ENCODE measurements at places on chromosomes 11 and 22.

DNA sequence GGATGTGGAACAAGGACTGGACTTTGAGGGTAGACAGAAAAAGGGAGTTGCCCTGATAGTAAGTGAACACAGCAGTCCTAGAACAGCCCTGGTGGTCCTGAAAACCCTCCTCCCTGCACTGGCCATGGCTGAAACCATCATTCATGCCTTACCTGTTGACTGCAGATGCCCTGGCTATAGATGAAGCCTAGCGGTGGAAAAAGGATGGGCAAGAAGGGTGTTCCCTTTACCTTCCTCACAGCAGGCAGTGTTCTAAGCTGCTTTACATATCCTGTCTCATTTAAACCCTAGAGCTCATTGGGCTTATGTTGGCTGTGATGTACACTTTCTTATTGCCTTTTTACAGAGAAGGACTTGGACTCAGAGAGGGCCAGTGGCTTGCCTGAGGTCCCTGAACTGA lies 133.6 kb downstream of the C11orf91 start:
- DNase-seq: no peak

- DNase-seq: peak; percentile 31
Measured at GRCh38 chr22:19631899-19632667, 82.2 kb upstream of the SEPTIN5 start.

DNA sequence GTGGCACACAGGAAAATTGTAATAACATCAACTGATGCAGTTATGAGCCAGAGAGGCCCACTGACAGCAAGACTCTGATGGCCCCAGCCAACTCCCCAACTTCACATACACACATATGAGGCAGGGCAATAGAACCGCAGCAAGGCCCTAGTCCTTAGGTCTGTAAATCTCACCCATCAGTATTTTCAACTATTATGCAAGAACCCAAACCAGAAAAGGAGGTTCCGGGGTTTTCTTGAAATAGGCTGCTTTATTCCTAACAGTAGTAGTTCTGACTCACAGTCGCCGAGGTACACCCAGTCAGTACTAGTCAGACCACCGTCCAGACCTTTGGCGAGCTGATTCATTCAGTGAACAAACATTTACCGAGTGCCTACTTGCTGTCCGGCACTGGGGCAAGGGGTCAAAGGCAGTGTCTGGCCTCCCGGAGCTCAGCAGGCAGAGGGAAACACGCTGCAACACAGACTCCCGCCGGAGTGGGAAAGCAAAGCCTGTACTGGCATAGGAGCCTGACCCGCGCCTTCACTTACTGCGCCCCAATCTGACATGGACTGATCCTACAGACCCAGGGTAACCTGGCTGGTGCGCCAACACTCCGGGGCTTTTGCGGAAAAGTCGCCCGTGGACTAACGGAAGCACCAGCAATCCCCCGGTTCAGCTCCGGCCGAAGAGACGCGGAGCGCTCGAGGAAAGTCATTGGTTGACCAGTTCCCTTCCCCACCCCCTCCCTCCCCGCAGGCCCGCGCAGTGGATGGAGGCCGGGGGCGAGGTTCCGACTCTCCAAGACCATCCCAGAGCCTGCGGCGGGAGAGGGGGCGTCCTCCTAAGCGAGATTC lies 1.3 kb downstream of the PLEKHA7 start:
- DNase-seq: peak; percentile 94

DNA sequence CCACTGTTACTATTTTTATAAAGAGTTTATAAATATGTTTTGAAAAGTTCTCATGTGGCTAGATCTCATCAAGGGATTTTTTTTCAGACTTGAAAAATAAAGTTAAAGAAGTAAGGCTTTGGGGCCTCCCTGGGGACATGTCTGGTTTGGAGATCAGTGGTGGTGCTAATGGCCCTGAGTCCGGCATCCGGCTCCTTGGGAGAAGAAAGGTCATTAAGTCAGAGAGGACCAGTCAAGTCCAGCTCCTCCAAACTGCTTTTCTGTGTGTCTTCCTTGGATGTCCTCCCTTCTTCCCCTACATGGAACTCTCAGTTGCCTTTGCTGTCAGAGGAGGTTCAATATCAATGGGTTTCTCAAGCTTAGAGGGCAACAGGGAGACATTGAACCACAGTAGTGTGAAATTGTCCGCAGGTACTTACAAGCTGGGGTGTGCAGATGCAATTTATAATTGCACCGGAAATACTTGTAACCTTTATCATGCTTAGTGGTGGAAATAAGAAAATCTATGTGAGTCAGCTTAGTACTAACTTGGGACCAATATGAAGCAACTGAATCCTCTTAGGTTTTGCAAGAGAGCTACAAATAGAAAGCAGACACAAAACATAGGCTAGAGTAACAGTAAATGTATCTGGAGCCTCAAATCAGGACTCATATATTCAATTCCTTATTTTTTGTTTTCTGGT lies 144.3 kb downstream of the TEAD1 start:
- DNase-seq: no peak

DNA sequence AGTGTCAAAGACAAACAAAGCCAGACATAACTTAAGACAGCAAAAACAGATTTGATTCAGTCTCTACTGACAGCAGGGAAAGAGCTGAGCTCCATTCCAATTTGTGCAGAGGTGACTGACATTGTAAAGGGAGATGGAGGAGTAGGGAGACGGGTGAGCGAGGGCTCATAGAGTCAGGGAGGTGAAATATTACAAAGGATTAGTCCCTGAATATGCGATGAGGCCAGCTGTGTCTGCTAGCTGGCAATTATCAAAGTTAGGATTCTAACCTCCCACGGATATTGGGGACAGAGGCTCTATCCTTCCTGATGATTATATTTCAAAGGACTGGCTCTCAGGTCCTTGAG lies 8.3 kb downstream of the PLAAT2 start:
- DNase-seq: no peak

DNA sequence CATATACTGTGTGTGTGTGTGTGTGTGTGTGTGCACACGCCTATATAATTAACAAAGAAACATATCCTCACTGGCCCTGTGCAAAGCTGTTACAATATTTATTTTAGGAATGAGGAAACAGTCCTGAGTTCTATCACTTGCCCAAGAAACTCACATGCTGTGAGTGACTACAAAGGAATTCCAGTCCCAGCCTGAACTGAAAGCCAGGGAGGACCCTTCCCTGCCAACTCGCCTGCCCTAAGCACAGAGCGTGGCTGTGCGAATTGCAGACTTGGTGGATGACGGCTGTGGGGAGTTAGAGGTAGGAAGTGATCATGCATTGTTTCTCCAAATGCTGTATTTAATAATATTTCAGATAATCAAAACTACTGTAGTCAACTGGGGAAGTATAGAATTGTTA lies 26.4 kb upstream of the CD5 start:
- DNase-seq: peak; percentile 44

DNA sequence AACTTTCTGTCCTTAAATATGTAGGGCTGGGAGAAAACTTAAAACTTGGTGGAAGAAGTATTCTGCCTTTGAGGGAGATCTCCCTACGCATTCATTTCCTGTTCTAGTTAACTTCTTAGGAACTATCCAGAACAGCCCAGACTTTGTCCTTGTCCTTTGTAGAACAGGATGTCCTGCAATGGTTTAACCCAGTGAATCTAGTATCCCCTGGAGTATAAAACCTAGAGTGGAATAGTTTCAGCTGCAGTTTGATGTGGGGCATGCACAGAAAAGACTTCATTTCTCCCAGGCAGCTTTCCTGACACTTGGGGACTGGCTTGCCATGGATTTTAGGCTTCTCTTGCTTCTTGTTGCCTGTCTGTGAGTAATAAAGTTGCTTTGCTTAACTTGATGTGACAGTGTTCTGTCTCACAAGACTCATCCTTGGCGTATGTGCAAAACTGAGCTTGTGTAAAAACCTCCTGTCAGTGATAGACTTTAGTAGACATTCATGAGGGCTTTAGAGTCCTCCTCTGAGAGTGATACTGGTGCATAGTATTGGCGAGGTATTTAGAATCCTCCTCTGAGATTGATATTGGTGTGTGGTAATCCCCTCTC lies 28.2 kb downstream of the ARHGAP42 start:
- DNase-seq: no peak

GRCh38 chr11:11288972-11289616 lies 64.0 kb downstream of the CSNK2A3 start:
- no peak for DNase-seq

- DNase-seq: no peak
Measured at GRCh38 chr22:47533961-47534803, 771.7 kb downstream of the TBC1D22A start.

GRCh38 chr11:69085490-69086095 lies 36.9 kb downstream of the TPCN2 start:
- DNase-seq: no peak

GRCh38 chr22:34326901-34327300 lies 406.6 kb upstream of the LARGE1 start:
- DNase-seq: no peak

DNA sequence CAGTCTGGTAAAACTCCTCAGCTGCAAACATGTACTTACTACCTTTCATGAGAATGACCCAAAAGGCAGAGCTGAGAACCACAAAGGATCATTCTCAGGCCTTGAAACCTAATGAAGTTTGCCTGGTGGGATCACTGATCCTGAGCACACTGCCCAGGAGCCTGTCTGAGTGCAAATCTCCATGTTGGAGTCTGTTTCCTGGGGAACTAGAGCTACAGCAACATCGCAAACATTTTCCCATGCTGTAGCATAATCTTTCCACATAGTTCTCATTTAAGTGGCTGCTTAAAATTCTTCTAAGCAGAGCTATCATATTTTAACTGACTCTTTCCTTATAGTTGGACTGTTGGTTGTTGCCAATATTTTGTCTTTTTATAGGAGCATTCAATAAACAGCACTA lies 58.5 kb downstream of the GUCY1A2 start:
- no peak for DNase-seq

DNA sequence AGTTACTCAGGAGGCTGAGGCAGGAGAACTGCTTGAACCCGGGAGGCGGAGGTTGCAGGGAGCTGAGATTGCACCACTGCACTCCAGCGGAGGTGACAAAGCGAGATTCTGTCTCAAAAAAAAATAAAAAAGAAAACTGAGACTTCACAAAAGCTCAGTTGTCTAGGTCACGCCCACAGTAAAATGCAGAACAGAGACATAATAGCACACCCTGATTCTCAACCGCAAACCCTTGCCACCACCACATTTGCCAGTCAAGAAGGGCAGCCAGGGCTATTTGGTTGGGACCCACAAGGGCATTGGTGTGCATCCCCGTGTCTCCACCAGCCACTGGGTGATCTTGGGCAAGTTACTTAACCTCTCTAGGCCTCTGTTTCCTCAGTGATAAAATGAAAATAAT lies 25.4 kb downstream of the CREB3L1 start:
- DNase-seq: no peak

DNA sequence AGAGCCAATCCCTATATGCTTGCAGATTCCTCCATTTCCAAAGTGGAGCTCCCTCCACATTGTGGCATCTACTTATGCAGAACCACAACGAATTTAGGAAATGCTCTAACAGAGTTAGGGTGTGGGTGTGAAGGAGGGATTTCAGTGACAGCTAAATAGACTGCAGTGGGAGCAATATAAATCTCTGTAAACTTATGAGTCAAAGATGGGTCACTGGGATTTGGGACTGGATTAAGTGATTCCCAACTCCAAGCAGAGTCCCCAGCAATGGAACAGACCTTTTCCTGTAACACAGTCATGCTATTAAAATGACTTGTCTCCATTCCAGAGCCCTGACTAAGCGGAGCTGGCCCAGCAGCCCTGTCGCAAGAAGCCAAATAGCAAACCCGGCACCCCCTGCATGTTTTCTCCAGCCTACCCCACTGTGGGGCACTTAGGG lies 36.6 kb downstream of the RPL27A start:
- DNase-seq: peak; percentile 96

GRCh38 chr11:13210424-13210823 lies 67.2 kb upstream of the BMAL1 start:
- peak; percentile 82 for DNase-seq

DNA sequence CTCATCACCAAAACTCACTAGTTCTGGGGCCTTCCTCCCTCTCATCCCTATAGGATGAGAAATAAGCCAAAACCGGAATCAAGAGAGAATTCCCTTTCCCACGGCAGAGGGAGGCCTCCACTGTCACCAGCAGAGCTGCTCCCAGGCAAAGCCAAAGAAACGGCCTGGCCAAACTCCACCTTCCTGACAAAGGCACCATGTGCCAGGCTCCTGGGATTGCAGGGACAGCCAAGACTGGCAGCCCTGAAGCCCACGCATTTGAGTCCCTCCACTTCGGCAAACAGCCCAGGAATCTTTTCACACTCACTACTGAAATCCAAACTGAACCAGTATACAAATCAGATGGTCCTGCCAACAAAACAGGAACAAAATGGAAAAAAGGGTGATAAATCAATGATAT lies 6.1 kb downstream of the SMCO4 start:
- no peak for DNase-seq

DNA sequence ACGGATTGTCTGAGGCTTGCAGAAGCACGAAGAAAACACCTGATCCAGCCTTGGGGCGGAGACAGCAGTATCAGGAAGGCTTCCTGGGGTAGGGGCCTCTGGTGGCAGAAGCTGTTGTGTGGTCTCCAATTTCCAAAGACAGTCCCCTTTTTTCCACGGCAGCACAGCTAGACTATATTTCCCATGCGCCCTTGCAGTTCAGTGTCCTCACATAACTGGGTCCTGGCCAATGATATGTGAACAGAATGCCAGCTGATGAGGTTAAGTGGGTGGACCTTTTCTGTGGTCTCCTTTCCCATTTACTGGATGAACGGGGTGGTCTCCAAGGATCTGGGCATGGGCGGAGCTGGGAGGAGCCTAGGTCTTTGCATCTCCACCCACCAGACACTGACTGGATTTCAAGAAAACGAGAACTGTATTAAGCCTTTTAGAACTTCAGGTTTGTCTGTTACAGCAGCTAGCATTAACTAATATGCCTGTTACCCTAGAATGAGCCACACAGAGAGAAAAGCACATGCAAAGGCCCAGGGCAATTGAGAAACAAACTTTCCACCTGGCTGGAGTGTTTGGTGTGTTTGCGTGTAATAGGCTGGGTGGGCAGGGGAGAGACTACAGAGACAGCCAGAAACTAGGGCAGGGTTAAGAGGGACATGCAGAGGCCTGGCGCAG lies 6.2 kb downstream of the GAL3ST1 start:
- DNase-seq: no peak

- DNase-seq: no peak
Measured at GRCh38 chr11:119382101-119382500, 611 bp upstream of the USP2 start.

DNA sequence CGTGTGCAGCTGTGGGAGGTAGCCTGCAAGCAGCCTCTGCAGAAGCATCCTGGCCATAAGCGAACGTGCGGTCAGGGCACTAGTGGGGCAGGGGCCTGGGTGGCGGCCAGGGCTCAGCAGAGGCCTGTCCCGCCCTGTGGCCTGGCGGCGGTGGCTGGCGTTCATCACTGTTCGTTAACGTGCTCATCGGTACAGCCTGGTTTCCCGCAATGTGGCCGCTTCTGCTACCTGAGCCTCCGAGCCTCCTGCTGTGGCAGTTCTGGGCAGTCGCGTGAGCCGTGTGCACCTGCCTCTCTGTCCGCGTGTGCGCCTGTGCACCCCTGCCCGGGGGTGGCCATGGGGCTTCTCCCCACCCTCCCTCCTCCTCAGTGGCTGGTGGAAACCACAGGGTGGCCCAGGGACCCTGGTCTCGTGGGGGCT lies 117.9 kb downstream of the KCNQ1OT1 start:
- DNase-seq: no peak

DNA sequence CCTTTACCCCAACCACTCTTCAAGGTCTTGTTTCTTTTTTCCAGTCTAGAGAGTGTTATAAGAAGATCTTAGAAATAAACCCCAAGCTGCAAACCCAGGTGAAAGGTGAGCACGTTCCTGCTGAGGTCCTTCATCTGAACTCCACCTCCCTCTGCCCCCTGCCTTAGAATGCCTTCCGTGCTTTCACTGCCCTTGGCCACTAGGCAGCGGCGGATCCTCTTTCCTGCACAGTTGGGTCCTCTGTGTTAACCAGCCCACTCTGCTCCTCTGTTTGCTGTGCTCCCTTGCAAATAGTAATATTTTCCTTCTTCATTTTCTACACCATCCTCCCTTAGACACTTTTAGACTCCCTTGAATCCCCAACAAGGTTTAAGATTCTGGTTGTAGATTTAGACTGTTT lies 24.3 kb downstream of the TTC12 start:
- DNase-seq: no peak

All from PC-3 (cell line).